ENCODE measurements at places on chromosomes 3 and 15.

GRCh38 chr15:99511866-99512661 is 53.7 kb upstream of the MEF2A start:
- peak; percentile 70 for DNase-seq

DNA sequence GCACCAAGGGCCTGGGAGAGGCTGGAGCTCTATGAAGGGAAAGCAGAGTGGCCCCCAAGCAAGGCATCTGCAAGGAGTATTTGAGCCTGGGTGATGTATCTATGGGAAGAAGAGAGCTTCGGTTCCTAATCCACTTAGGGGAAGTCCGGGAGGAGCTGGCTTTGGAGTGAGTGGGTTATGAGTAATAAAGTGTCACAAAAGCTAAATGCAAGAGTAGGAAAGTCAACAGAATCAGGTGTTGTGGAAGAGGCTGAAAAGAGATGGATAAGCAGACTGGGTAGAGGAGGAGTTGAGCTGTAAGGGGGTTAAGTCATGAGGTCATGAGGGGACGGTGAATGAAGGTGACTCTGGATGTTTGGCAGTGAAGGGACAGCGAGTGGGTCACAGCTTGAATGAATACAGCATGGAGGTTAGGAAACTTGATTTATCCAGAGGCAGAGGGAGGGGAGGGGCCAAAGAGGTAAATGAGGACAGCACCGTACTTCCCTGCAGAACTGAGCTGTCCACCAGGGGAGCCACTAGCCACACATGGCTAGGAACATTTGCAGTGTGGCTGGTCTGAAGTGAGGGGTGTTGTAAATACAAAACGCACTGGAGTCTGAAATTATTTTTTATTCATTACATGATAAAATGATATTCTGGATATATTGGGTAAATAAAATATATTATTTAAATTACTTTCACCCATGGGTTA is 83.3 kb downstream of the ADCY5 start:
- no peak for DNase-seq

DNA sequence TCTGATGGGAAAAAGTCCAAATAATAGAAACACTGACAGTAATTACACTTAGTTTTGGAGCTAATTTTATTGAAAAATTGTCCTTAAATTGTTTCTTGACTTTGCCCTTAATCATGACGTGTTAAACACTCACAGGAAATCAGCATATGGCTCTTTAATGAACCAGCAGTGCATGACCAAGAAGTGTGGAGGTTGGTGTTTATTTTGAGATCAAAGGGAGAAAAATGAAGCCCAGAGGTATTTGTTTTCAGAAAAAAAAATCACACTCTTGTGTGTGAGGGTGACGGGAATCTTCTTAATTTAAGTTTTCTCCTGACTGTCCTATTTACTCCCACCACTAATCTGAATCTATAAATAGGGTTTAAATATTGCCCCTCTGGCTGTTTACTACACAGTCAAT is 28.8 kb upstream of the SYNM start:
- DNase-seq, result no peak

GRCh38 chr15:35376707-35377106 is 169.3 kb downstream of the DPH6 start:
- DNase-seq, result no peak

- no peak for DNase-seq
These were observed 325.2 kb upstream of the CTNNB1 start for GRCh38 chr3:40873934-40874699.

GRCh38 chr15:57158589-57158988 is 217.7 kb upstream of the CGNL1 start:
- DNase-seq, result peak; percentile 20

GRCh38 chr3:100160521-100160920 is 46.2 kb upstream of the FILIP1L start:
- DNase-seq, result no peak

DNA sequence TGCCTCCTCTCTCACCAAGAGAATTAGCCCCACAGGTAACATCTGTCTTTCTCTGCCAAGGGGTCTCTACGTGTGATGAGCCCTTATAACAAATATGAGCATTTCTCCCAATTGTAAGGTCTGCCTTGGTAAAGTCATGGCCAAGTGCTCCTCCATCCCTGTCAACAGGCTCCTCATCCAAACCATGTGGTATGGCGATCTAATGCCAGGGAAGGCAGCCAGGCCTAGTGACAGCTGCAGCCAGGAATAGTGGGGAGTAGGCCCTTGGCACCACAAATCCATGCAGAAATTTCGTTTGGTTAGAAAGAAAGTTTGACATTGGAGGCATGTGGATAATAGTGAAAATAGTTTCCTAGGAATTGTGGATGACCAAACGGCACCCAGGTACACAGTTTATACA is 4.7 kb upstream of the LRTM1 start:
- no peak for DNase-seq

GRCh38 chr3:52289338-52289746 is 1.7 kb downstream of the GLYCTK start:
- no peak for DNase-seq

DNA sequence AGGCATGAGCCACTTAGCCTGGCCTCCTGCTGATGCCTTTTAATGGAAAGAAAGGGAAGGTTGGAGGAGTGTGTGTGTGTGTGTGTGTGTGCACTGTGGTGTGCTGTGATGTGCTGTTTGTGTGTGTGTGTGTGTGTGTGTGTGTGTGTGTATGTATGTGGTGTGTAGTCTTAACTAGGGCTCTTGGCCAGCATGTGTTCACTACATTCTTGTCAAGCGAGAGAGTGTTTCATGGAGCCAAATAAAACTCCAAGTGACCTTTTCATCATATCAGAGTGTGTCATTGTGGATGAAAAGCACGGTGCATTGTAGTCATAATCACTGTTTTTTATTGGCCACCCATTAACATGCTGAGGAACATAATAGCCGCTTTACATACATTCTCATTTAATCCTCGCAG is 30.8 kb upstream of the BHLHE40 start:
- no peak for DNase-seq

GRCh38 chr3:141411251-141411771 is 43.0 kb downstream of the ZBTB38 start:
- DNase-seq, result no peak

GRCh38 chr3:42036483-42036823 is 54.7 kb upstream of the TRAK1 start:
- DNase-seq, result no peak

DNA sequence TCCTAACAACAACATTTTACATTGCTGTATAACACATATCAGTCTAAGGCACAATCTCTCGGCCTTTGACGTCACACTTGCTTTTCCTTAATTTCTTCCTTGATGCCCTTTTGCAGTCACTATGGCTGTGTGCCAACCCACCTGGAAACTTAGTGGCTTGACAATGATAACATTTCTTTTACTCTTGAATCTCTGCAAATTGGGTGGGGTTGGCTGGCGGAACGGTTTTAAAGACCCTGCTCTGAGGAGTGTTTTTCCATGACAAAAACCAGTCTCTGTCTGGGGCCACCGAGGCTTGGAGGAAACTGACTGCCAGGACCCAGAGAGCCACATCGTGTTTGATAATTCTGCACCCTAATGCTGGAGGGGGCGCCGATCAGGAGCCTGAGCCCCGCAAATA is 115.6 kb downstream of the KLF13 start:
- no peak for DNase-seq

DNA sequence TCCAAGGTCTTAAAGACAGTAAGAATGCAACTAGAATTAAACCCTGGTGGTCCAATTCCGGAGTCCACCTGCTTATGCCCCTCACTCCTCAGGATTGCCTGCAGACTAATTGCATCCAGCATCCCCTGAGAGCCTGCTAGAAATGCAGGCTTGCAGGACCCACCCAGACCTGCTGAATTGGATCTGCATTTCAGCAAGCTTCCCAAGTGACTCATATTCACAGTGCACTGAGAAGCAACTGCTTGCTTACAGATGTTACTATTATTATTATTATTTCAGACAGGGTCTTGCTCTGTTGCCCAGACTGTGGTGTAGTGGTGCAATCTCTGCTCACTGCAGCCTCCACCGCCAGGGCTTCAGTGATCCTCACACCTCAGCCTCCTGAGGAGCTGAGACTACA is 83.5 kb upstream of the VGLL4 start:
- DNase-seq, result no peak

DNA sequence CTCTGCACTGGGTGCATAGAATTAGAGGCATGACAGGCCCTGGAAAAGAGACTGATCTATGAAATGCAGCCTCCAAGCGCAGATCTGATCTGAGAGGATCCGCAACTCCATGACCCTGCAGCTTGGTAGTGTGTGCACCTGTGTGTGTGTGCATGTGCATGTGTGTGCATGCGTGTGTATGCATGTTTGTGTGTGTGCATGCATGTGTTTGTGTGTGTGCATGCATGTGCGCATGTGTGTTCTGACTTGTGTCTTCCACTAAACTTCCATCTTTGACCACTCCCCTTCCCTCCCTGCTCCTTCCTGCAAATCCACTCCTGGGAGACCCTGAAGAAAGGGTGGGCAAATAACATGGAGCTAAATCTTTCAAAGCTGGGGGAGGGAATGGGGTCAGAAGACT is 256.9 kb downstream of the PLCL2 start:
- DNase-seq, result no peak

DNA sequence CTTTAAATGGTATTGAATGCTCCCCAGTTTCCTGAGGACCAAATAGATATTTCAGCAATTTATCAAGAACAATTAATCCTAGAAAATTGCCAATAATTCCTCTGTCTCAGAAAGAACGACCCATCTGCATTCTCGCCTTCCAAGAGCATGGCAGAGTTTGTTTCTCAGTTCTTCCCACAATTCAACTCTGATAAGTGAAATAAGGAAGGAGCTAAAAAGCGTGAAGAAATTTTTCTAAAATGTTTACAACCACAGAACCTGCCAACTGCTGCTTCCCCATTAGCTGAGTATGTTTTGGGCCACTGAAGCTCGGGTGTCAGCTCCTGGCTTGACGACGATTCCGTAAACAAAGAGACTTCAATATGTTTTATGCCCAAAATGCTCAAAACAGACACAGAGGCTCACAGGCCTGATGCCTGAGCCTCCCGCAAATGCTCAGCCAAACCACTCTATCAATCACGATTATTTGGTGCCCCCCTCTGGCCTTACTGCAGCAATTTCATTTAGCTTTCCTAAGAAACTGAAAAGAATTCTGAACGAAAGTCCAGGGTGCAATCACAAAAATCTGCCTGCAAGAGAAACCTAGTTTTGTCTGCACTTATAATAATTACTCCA is 259.2 kb upstream of the CCDC54 start:
- peak; percentile 26 for DNase-seq

GRCh38 chr15:71572452-71573053 is 237.8 kb upstream of the NR2E3 start:
- no peak for DNase-seq

DNA sequence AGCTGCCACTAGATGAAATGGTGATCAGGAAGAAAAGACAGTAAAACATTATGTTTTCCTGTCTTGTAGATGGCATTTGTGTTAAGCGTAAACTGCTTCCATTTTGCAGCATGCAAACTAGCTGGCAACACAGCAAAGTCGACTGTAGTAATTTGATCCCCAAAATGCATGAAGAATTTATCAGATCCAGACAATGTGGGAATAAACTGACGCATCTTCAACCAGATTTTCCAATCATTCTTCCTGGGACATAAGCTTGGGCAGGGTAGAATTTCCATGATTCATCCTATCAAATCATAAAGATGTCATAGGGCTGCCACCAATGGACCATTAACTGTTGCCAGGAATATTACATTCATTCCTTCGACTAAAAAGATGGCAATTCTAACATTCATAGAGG is 260.3 kb downstream of the ERC2 start:
- no peak for DNase-seq

GRCh38 chr3:174938102-174938501 is 79.0 kb downstream of the NAALADL2 start:
- DNase-seq, result no peak

- DNase-seq, result no peak
These were observed 61.8 kb downstream of the SENP2 start for GRCh38 chr3:185647880-185648210.

DNA sequence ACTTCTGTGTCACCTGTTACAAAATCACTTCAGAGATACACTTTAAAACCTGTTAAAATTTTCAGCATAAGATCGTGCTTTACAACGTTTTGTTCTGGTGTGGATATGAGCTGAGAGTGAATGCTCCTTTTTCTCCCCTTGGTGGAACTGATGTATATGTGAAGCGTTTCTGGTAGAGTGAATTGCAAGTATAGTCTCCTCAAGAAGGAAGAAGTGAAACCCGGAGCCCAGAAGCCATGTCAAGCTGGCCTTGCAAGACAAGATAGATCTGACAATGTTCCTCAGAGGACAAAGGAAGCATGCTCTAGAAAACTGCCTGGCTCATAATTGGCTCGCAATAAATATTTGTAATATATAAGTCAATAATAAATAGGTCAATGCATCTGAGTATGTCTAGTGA is 23.6 kb downstream of the SERPINI2 start:
- peak; percentile 89 for DNase-seq

DNA sequence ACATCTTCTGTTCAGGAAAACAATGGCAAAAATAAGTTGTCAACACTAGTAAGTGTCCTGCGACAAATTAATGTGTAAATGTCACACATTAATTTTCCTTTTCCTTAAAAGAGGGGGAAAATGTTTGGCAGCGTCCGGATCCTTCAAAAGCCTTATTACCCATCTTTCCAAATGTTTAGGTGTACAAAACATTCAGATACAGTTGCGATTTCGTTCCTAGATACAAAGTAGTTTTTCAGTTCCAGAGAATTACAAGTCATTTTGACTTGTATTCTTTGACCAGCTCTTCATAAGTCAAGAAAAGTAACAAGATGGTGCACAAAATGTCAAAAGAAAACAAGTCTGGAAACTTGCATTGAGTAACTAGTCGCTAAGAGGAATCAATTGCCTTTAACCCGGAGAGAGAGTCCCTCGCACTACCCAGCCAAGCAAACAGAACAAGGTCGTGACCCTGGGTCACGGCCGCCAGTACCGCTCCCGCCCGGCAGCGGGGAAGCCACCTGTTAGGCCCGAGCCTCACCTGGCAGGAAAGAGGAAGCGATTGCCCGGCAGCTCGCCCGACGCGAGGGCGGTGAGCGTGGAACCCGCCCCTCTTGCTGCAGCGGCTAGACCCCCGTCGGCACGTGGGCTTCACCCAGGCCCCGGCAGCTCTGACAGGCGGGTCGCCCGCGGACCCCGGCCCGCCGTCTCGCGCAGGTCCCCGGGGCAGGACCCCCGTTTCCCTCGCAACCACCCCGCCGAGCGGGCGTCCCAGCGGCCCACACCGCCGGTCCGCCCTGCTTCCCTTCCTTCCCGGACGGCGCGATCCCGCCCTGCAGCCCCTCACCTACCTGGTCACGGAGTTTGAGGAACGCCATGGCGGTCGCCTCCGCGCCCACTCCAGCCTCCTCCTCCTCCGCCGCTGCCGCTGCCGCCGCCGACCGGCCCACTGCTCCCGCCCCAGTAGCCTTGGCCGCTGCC is 61.0 kb upstream of the ANKRD28 start:
- DNase-seq, result peak; percentile 23

DNA sequence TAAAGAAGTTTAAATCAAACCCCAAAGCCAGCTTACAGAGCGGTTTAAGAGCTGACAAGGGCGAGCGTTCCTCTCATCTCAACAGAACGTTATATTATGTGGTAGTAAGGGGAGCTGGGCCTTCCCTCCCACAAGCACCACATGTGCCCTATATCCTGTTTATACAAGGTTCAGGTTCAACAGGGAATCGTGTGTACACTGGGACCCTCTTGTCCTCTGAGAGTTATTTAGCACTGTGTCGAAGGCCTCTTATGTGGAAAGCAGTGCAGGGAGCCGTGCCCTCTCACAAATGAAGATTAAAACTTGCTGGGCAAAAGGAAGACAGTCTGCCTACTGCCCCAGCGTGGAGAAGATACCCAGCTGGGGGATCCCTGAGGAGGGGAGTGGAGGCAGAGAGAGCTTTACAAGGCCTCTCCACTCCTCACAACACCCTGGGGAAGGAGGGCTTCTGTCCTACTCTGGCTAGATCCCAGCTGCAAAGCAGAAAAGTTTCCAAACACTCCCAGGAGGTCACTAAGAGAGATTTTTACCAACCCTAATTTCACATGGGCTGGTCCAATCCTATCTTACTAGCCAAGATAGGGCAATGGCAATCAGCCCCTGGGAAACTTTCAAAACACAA is 2.9 kb downstream of the TLE3 start:
- no peak for DNase-seq

Data from MV-4-11 (cell line).